Thymus (tissue), 14 donors: ENCODE measurements at places on chromosomes 13 and 19. TPM values are rescaled to one million over a fixed set of nuclear protein-coding genes. Genes with fewer than 3 reads are reported as not detected.

DNA sequence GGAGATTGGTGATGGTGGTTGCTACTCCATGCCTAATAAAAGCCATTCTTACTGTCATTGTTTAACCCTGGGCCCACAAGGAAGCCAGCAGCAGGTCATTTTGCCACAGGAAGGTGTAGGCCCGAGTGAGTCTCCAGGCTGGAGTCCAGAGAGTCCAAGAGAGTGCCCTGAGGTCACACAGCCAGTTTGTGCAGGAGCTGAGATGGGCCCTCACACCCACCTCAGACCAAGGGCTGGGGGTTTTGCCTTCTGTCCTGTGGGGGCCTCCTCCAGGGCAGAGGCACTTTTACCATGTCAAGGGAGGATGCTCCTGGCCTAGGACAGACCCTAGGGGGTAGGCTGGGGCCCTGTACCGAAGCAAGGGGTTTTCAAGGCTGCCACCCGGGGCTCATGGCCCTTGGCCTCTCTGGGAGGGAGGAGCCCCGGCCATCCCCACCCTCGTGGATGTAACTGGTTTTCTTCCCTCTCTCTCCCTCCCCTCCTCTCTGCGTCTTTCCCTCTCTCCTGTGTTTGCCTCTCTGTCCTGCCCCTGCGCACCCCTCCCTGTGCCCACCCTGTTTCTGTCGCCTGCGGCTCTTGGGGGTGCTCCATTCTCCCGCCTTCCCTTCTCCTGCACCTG, 8.0 kb downstream of the CYTH2 start:
- DNase-seq, result no peak

GRCh38 chr19:10085641-10086590, at the start of gene SHFL:
TSS of gene SHFL (plus strand) at chr19:10086317. CDS start at chr19:10086428, 111 bp downstream.
- peak; percentile 65 for DNase-seq

- DNase-seq, result peak; percentile 88
Observed at GRCh38 chr19:19490214-19490968, 25.0 kb downstream of the TSSK6 start.

DNA sequence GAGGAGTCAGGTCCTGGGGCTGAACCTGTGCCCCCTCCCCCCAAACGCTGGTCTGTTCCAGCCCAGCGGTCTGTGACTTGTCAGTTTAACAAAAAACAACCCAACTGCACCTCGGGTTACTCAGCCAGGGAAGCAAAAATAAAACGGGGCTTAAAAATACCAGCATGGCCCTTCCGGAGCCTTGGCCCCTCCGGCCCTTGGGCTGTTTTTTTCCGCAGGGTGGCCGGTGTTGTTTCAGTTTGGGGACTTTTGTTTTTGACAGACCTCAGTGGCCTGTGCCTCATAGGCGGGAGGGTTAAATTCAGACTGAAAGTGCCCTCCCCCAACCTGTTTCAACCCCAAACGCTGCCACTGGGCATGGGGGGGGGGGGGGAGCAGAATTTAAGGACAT, 4.0 kb downstream of the TCF3 start:
- no peak for DNase-seq

TARM1 gene
- total RNA-seq, result 0.05 TPM

CABP5 gene
- not detected for total RNA-seq

GRCh38 chr19:7468840-7469239, 20.0 kb downstream of the PEX11G start:
- no peak for DNase-seq

DNA sequence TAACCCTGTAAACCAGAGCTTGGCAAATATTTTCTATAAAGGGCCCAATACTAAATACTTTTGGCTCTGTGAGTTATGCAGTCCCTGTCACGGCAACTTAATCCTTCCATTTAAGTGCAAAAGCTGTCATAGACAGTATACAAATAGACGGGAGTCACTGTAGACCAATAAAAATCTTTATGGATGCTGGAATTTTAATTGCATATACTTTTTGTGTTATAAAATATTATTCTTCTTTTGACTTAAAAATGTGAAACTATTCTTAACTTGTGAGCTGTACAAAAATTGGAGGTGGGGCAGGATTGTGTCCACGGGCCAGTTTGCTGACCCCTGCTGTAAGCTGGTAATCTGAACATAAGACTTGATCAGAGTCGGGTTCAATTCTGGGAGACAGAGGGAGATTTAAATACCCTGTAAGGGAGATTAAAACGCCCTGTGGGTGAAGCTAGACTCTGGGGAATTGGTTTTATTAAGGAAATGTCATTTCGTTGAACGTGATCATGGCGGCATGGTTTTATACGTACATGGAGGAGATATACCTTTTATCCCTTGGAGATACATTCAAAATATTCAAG, 21.7 kb downstream of the TNFSF14 start:
- DNase-seq, result no peak
